A172 (cell line): ENCODE measurements at places on chromosomes 12 and 14. TPM values are rescaled to one million over a fixed set of nuclear protein-coding genes. Genes with fewer than 3 reads are reported as not detected.
A peak's percentile ranks its signal among the peaks of the same experiment; 100 is the strongest.

Gene OR11H12
- not detected in 2 replicates for total RNA-seq

- DNase-seq = no peak
These were observed 177.6 kb downstream of the SUDS3 start for GRCh38 chr12:118553856-118554504.

GRCh38 chr12:108254517-108255251, 84.4 kb downstream of the CMKLR1 start:
- no peak for DNase-seq

- no peak for DNase-seq
These were observed 20.3 kb upstream of the SERPINA6 start for GRCh38 chr14:94343238-94344005.

GRCh38 chr12:24561411-24561871, 387.5 kb downstream of the BCAT1 start:
- DNase-seq = no peak

GRCh38 chr12:117485984-117486839, 124.8 kb upstream of the NOS1 start:
- no peak for DNase-seq

DNA sequence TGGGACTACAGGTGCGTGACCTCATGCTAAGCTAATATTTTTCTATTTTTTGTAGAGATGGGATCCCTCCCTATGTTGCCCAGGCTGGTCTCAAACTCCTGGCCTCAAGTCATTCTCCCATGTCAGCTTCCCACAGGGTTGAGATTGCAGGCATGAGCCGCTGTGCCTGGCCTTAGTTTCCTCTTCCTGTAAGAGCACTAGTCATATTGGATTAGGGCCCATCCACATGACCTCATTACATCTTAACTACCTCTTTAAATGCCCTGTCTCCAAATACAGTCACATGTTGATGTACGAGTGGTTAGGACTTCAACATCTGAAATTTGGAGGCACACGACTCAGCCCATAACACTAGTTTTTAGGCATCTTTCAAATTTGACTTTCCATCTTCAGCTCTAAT, 72.2 kb upstream of the RASSF3 start:
- no peak for DNase-seq

Gene GPX2
- not detected in 2 replicates for total RNA-seq

DNA sequence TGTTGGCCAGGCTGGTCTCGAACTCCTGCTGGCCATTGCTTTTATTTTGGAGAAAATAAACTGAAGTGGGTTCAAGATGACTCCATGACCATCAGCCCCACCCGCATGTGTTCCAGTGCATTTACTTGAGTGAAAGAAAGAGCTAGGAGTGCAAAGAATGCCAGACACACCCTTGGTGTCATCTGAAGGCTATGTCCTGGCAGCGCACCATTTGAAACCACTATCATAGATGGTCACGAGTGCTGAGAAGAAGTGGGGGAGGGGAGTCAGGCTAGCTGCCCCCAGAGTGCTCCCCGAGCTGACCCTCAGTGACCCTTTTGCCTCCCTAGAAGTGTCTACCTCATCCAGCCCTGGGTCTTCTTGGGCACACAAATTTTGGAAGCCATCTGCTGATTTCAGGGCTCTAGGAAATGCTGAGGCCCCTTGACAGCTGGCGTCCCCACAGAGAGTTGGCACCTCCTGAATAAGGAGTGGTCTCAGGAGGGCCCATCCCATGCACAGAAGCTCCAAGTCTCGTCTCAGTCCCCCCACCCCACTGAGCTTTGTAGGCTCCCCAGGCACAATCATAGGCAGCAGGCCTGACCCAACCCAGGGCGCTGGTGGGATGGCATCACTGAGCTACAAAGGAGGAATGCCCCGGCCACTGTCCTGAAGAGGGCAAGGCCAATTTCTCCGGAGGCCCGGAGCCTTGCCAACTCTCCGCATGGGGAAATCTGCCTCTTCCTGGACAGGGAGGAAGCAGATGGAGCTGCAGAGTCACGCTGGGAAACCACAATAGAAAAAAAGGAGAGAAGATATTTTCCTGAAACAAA, 28.0 kb downstream of the PXN start:
- peak; percentile 96 for DNase-seq

Gene RHEBL1
- 1.2 and 8.0 TPM in 2 replicates for total RNA-seq

- no peak for DNase-seq
These were observed 8.8 kb downstream of the GPR33 start for GRCh38 chr14:31479027-31479426.

- DNase-seq = no peak
These were observed 122.1 kb upstream of the ARHGAP5 start for GRCh38 chr14:31954991-31955390.
